T-helper 1 cell treated with Interleukin-12 subunit alpha and Interleukin-12 subunit beta and Interleukin-4 antibody, amounts not matched to agents 30 ng/mL and 1 ng/mL, for 36 hours (primary cell): ENCODE measurements at places on chromosomes 7 and 10. TPM values are rescaled to one million over a fixed set of nuclear protein-coding genes. Genes with fewer than 3 reads are reported as not detected.

FZD8 gene
- 0.17 and 0.29 TPM in 2 replicates for total RNA-seq

ADAMTS14 gene
- total RNA-seq = 0.07 and 0.15 TPM in 2 replicates

LAMB1 gene
- not detected in 2 replicates for total RNA-seq

TUBAL3 gene
- total RNA-seq = not detected in 2 replicates

CALCR gene
- total RNA-seq = not detected in 2 replicates

AGR2 gene
- total RNA-seq = not detected in 2 replicates

AKR1C4 gene
- not detected in 2 replicates for total RNA-seq

GPNMB gene
- total RNA-seq = 0.69 and 1.9 TPM in 2 replicates

ZNF804B gene
- not detected in 2 replicates for total RNA-seq

OR6V1 gene
- not detected in 2 replicates for total RNA-seq

OR2A7 gene
- total RNA-seq = 3.5 and 3.9 TPM in 2 replicates

LLCFC1 gene
- total RNA-seq = not detected in 2 replicates

TACR2 gene
- not detected in 2 replicates for total RNA-seq

HIPK2 gene
- total RNA-seq = 29.4 and 29.8 TPM in 2 replicates

TECPR1 gene
- total RNA-seq = 86.3 and 87.5 TPM in 2 replicates

LRRC18 gene
- not detected in 2 replicates for total RNA-seq

CTTNBP2 gene
- total RNA-seq = not detected in 2 replicates

CALHM2 gene
- 67.2 and 67.3 TPM in 2 replicates for total RNA-seq

CDC14C gene
- not detected in 2 replicates for total RNA-seq

TMEM26 gene
- total RNA-seq = not detected in 2 replicates

VPS37D gene
- 0.15 and 0.27 TPM in 2 replicates for total RNA-seq

TAS2R4 gene
- total RNA-seq = 0.83 and 1.3 TPM in 2 replicates

RNLS gene
- total RNA-seq = 2.1 TPM in 2 replicates

KLF14 gene
- total RNA-seq = not detected in 2 replicates

PIK3CG gene
- total RNA-seq = 36.5 and 39.3 TPM in 2 replicates

PTPRE gene
- 27.7 and 35.7 TPM in 2 replicates for total RNA-seq

RARRES2 gene
- not detected in 2 replicates for total RNA-seq

GLCCI1 gene
- total RNA-seq = 21.4 and 28.8 TPM in 2 replicates

KDM7A gene
- total RNA-seq = 29.1 and 29.2 TPM in 2 replicates

ASB10 gene
- not detected in 2 replicates for total RNA-seq

NKX6-2 gene
- not detected in 2 replicates for total RNA-seq

LIPN gene
- total RNA-seq = not detected in 2 replicates

WEE2 gene
- 0.12 and 0.15 TPM in 2 replicates for total RNA-seq

CABCOCO1 gene
- total RNA-seq = not detected in 2 replicates

NUDT5 gene
- total RNA-seq = 97.3 and 105 TPM in 2 replicates

TRIM4 gene
- 29.2 and 29.7 TPM in 2 replicates for total RNA-seq

AOAH gene
- 20.8 and 28.1 TPM in 2 replicates for total RNA-seq

WNT8B gene
- 0.20 TPM in 1 of 2 replicates, not detected in the other for total RNA-seq

PRKRIP1 gene
- total RNA-seq = 27.1 and 27.4 TPM in 2 replicates

POLL gene
- total RNA-seq = 33.6 and 35.4 TPM in 2 replicates

HOGA1 gene
- total RNA-seq = not detected in 2 replicates
